CD4-positive, alpha-beta T cell treated with Interleukin-2 at 100 ng/mL for 4 hours (primary cell): ENCODE measurements at places on chromosomes 2 and 18.

- DNase-seq: no peak
Observed at GRCh38 chr2:233597522-233597921, 19.9 kb upstream of the UGT1A8 start.

DNA sequence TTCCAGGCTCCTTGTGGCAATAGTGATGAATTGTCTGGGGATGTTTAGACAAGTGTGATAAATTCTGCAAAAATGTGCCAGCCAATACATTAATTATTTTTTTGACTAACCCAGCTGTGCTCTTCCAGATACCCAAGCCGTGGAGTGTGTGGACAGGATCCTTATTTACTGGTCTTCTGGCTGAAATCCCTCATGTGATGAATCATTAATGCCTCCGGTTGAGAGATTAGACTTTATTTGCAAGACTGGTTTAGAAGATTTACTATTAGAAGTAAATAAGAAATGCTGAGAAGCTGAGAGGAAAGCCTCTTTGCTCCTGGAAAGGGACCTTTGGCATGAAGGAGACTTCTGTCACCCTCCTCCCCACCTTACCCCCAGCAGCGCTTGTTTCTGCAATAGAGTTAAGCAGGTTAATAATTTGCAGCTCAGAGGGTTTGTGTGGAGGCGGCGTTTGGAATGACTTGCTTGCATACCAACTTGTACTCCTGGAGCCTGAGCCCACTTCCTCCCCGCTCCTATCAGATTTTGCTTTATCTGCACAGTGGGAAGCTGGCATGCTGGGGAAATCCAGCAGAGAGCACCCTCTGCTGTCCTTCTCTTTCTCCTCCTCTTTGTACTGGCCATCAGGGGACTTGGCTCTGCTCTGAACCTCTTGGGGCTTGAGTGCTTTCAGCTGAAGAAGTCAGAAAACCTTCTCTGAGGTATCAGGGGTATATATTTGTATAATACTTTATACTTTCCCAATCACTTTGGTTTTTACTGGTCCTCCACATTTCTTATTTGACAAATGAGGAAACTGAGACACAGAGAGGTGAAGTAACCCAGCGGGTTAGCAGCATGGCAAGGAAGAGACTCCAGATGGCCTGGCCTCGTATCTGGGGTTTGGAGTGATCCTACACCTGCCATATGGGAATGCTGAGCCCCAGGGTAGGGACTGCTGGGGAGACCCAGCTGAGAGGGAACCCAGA, 16.3 kb downstream of the SLC3A1 start:
- DNase-seq: no peak

DNA sequence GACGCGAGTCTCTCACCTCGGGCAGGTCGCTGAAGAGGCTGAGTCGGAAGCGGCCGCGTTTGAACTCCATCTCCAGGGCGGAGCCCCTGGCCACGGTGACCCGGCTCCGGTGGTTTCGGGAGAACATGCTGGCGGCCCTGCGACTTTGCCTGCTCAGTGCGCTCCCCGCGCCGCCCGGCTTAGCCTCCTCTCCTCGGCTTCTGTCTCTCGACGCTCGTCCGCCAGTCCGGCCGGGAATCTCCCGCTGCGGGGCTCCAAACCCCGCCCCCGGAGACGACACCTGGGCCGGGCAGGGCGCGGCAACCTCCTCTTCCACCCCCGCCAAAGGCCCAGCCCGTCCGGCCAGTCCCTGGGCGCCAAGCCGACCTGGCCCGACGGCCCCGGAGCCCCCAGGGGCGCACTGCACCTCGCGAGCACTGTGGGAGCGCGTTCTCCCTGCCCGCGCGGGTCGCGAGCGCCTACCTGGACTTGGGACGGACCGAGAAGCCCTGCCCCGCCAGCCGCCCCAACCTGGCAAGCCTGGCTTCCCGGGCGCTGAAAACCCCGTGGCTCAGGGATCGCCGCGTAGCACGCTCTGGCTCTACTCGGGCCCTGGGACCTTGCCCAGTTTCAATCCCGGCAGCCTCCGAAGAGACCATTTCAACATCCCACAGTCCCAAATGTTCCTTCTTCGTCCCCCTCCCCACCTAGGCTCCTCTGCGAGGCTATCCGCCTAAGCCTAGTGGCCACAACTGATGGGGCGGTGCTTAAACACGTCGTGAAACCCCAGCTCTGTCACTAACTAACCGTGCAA, at the start of gene RTKN:
Gene RTKN (minus strand): TSS at position 248 of the 793 bp plus-strand sequence. CDS start 121 bp downstream, at position 127.
- peak; percentile 26 for DNase-seq

DNA sequence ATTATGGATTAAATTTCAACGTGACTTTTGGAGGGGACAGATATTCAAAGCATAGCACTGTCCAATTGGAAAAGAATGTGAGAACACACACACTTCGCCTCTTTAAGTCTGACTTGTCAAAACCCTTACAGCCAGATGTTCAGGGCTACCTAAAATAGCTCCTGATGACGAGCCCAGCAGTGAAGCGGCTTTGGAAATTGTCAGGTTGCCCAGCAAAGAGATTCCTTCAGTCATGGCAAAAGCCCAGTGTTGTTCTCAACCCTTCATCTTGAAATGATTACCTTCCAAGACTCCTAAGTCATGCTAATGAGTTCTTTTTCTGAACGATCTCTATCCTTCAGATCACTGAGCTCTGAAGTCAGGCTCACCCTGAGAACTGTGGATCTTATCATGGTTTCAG, 436.6 kb downstream of the LRATD1 start:
- no peak for DNase-seq

DNA sequence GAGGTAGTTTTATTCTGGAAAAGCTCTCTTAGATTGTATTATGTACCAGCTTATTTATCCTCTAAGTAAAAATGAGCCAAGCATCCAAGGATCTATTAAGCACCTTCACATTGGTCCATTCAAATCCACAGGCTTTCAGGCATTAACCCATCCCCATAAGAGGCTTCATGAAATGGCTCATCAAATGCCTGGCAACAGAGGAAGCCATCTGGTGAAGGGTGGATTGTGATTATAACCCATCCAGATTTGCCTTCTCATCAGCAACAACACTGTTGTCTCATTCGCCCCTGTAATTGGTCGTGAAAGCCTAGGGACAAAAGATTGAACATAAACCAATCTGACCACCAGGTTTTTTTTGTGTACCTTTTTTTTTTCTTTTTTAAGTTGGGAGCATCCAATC, 134.3 kb upstream of the TACR1 start:
- DNase-seq: no peak

GRCh38 chr2:139790807-139791752, 1010.9 kb upstream of the NXPH2 start:
- no peak for DNase-seq

- DNase-seq: no peak
Observed at GRCh38 chr18:46892842-46893241, 24.5 kb downstream of the PIAS2 start.

GRCh38 chr2:1664076-1664605, 80.2 kb downstream of the PXDN start:
- no peak for DNase-seq

- peak; percentile 27 for DNase-seq
Observed at GRCh38 chr2:61419129-61419528, 51.8 kb downstream of the USP34 start.

- DNase-seq: no peak
Observed at GRCh38 chr18:11249391-11249790, 100.0 kb upstream of the PIEZO2 start.

GRCh38 chr2:219912491-219912921, 285.1 kb downstream of the SLC4A3 start:
- no peak for DNase-seq

GRCh38 chr18:61891894-61892293, 913 bp downstream of the RNF152 start:
- no peak for DNase-seq

GRCh38 chr2:168770796-168771195, 31.6 kb upstream of the NOSTRIN start:
- DNase-seq: no peak

- no peak for DNase-seq
Observed at GRCh38 chr2:45220227-45220626, 211.0 kb upstream of the SIX2 start.

- DNase-seq: no peak
Observed at GRCh38 chr2:71511776-71512175, 58.4 kb downstream of the DYSF start.

DNA sequence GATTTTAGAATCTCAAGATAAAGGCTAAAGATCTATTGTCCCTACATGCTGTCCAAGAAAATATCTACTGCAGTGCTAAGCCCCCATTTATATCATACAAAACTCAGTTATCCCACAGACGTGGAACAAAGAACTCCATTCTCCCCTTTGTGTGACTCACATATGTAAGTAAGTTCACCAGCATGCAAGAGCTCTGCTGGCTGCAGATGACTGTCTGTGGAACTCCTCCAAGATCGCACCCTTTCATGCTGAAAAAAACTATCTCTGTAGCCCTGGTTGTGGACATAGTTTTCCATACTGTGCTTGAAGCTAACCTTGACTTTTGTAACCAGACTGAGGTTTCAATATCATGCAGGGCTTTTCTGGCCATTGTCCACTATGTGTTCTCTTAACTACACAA, 207.1 kb downstream of the ZNF521 start:
- DNase-seq: no peak

GRCh38 chr18:13460946-13461345, 242.4 kb downstream of the LDLRAD4 start:
- no peak for DNase-seq

DNA sequence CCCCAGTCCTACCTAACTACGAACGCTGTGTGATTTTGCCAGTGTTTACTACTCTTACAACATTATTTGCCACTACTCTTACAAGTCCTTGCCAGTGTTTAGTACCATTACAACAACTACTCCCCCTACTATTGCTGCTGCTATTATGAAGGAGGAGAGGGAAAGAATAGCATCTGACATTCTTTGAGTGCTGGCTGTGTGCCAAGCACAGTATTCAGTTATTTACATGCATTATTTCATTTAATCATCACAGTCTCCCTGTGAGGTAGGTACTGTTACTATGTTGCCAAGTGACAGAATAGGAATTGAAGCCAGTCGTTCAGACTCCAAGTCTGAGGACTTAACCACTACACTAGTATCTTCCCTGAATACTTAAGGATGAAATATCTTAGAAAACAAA, 185.9 kb upstream of the FOSL2 start:
- no peak for DNase-seq

DNA sequence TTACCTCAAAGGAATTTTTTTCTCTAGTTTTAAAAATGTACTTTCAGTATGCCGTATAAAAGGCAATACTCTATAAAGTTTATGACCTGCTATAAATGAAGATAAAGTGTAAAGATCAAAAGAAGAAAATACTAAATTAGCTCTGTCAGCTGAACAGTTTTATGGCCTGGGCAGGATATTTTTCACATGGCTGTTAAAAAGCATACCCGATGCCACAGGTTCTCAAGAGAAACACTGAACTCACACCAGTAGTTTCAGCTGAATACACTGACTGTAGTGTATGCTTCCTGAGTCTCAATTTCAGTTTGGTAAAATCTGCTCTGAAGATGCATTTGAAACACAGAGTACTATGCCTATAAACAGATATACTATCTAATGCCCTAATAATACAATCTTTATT, 126.0 kb downstream of the PIGN start:
- DNase-seq: no peak

GRCh38 chr18:58013241-58014211, 30.5 kb upstream of the NEDD4L start:
- DNase-seq: no peak
